ENCODE measurements at places on chromosomes 16 and 17.

DNA sequence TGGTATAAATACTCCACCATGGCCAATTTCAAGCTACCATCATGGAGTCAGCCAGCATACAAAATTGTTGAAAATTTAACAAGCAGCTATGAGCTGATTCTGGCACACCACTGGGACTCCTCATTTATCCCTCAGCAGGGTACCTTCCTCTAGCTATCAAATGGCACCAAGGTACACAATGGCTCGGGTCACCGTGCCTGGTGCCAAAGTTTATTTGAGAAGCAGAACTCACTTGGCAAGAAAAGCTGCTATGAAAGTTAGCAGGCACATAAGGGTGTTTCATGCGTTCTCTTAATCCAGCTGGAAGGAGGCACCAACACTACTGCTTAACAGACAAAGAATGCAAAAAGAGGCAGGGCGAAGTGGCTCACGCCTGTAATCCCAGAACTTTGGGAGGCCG lies 51.6 kb downstream of the IKZF3 start:
- no peak for DNase-seq

- DNase-seq, result no peak
Observed at GRCh38 chr16:85391769-85392583, 221.1 kb upstream of the GSE1 start.

- DNase-seq, result no peak
Observed at GRCh38 chr16:89952551-89952950, 4.0 kb downstream of the DEF8 start.

GRCh38 chr16:21990381-21990944 lies 10.5 kb downstream of the PDZD9 start:
- DNase-seq, result no peak

DNA sequence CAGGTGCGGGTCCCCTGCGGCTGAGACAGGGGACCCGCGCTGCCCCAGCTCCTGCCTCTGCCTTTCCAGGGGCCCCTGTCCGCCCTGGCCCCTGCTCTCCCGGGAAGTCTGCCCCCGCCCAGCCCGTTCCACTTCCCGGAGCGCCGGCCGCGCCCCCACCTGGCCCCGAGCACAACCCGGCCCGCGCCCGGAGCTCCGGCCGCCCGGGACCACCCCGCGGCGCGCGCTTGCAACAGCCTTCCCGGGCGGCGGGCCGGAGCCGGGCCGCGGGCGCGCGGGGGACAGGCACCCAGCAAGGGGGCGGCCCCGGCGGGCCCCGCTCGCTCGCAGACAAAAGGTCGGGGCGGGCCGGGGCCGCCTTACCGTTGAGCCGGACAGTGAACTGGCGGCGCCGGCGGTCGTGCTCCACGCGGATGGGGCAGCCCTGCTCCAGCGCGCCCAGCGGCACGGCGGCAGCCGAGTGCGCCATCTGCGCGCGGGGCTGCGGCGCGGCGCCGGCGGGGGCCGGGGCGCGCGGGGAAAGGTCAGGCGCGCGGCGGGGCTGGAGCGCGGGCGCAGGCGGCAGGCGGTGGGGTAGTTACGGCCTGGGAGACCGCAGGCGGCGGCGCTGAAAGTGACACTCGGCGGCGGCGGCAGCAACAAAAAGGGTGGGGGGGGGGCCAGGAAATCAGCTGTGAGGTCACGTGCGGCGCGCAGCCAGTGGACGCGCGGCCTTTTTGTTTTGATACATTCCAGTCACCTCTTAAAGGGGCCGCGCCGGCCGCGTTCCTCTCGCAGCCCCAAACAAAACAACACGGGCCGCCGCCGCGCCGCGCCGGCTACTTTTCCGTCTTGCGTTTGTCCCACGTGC lies at the start of gene NATD1:
TSS of gene NATD1 (minus strand) at position 615 of the 850 bp plus-strand sequence. CDS start at position 469, 146 bp downstream.
- DNase-seq, result peak; percentile 78

DNA sequence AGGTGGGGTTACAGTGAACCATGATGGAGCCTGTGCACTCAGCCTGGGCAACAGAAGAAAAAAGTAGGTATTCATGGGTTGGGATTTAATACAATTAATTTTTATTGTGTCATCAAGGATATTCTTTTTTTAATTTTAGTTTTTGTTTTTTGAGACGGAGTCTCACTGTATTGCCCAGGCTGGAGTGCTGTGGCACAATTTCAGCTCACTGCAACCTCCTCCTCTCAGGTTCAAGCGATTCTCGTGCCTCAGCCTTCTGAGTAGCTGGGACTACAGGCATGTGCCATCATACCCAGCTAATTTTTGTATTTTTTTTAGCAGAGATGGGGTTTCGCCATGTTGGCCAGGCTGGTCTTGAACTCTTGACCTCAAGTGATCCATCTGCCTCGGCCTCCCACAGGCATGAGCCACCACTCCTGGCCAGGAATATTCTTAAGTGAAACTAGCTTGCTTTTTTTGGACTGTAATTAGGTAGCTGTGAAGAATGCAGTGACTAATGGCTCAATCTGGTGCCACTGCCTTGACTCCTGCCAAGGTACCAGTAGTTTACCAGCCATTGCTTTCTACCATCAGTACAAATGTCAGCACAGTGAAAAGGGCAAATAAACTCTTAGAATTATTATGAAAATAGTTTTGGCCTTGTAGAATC lies 4.8 kb downstream of the PPM1D start:
- DNase-seq, result no peak

DNA sequence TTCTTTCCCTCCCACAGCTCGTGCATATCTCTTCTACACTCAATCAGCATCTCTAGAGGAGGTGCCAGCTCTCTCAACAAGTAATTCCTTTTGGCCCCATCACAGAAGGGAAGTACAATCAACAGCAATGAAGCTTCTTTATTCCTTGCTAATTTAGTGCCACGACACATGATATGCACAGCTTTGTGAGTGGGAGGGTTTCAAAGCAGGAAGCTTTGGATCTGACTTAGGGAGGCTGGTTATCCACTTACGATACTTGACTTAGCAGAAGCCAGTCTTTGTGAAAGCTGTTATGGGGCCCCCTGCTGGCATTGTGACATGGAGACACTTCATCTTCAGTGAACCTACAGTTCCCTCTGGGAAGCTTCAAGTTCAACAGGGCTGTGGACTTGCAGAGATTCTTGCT lies 81.0 kb downstream of the TMEM100 start:
- no peak for DNase-seq

DNA sequence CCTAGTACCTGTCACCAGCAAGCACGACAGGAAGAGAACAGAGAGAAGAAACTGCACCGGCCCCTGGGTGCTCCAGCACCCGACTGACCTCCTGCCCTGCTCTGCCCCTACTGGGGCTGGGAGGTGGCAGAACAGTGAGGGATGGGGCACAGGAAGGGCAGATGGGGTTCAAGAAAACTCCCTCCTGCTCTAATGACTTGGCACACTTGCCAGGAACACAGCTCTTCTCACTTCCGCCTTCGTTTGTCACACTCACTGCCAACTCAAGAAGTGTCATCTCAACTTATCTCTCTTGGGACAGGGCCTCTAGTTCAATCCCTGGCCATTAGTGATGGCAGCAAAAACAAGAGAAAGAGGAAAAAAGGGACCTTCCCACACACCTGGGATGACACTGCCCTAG lies 42.7 kb upstream of the ICAM2 start:
- DNase-seq, result no peak

- DNase-seq, result peak; percentile 58
Observed at GRCh38 chr16:12067714-12068401, 91.3 kb downstream of the SNX29 start.

GRCh38 chr17:43695970-43696865 lies 34.5 kb upstream of the MEOX1 start:
- DNase-seq, result no peak

DNA sequence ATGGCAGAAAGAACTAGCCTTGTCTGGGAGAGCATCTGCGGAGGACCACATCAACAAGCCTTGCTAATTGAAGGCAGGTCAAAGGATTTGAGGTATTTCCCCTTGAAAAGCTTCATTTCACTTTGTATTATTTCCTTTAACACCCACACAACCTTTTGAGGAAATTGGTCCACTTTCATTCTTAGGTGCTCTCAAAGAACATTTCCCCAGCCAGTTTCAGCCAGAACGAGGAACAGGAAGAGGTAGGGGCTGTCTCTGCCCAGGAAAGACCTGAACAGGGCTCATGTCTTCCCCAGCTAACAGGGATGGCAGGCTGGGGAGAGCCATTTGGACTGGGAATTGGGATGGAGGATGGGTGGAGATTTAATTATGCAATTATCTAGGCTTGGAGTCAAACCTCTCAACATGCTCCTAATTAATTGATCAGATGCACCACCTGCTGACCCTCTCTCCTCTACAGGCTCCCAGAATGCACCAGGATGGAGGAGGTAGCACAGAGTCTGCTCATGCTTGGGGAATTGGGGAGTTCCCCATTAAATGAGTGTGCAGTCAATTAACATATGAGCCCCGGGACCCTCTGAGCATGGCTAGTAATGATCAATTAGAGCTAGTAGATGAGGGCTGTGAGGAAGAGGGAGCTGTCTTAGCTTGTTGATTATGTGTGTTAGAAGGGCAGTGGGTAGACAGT lies 84.6 kb downstream of the GP2 start:
- DNase-seq, result no peak

GRCh38 chr16:2817340-2818271 lies 569 bp downstream of the PRSS21 start:
- DNase-seq, result no peak

- no peak for DNase-seq
Observed at GRCh38 chr17:43680461-43680860, 18.7 kb upstream of the MEOX1 start.

DNA sequence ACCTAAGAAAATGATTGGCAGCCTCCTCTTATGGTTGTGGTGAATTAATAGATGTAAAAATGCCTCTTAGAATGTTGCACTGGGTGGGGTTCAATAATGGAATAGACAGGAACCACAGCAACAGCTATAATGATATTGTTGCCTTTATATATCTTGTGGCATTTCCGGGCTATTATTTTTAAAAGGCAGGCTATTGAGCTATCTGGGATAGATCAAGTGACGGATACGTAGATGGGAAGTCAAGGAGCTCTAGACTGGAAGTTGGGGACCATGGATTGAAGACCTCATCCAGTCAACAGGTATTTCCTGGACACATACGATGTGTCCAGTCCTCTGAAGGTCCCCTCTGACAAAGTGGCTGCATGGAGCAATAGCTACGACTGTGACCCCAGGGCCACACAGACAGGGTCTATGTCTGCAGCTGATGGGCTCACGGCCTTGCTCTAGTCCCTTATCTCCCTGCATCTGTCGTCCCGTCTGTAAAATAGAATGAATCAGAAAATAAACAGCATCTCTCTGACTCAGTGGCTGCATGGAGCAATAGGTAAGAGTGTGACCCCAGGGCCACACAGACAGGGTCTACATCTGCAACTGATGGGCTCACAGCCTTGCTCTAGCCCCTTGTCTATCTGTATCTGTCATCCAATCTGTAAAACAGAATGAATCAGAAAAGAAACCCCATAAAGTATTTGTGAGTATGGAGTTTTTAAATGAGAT lies 117.7 kb upstream of the FOXF1 start:
- DNase-seq, result no peak

DNA sequence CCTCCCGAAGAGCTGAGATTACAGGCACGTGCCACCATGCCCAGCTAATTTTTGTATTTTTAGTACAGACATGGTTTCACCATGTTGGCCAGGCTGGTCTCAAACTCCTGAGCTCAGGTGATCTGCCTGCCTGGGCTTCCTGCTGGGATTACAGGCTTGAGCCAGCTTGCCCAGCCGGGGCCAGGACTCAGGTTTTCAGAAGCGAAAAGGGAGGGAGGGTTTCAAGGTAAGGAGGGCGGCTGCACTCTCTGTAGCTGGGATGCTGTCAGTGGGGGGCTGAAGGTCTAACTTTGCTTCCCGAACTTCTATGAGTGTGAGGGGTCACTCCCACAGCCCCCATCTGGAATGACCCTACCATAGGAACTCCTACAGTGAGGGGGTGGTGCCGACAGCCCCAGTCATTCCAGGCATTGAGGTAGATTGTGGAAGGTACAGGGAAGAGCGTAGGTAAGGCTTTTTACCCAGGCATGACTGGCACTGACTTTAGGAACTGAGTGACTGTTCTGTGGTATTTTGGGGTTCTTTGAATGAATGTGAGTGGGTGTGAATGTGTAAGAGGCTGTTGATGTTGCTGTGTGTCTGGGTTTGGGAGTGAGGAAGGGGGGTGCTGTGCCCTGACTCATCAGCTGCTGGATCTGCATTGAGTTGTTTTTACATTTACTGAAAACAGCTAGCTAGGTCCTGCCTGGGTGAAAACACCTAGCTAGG lies 3.8 kb upstream of the C1QL1 start:
- DNase-seq, result no peak

DNA sequence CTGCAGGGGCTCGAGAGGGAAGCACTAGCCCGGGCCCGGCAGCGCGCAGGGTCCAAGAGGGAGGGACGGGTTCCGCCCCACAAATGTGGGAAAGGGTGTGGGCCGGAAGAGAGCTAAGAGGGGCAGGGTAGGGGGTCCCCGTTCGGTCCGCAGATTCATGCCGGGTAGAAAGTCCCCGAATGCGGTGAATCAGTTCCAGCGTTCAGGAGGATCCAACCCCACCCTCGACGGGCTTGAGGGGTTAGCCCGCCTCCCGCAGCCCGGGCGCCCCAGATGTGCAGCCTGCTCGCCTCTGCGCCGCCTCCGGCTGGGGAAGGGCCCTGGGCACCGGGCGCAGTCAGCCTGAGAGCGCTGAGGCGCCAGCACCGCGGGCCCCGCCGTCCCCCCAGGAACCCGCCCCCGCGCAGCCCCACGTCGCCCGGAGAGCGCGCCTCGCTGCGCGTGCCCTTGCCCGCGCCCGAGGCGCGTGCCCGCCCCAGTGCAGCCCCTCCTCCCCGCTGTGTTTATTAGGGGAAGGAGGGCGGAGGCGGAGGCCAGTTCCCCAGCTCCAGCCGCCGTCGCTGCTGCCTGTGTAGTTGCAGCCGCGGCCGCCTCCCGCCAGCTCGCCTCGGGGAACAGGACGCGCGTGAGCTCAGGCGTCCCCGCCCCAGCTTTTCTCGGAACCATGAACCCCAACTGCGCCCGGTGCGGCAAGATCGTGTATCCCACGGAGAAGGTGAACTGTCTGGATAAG lies at the start of gene LASP1:
TSS of gene LASP1 (plus strand) at position 533 of the 733 bp plus-strand sequence. CDS start at position 665, 132 bp downstream.
- peak; percentile 93 for DNase-seq

GRCh38 chr16:23823475-23824384 lies 12.1 kb upstream of the PRKCB start:
- DNase-seq, result no peak

- DNase-seq, result no peak
Observed at GRCh38 chr16:49003992-49004391, 277.6 kb downstream of the CBLN1 start.

- DNase-seq, result no peak
Observed at GRCh38 chr17:19733953-19734526, 14.1 kb downstream of the ALDH3A1 start.

GRCh38 chr17:71511266-71511995 lies 609.4 kb upstream of the SOX9 start:
- no peak for DNase-seq

GRCh38 chr17:4544135-4544950 lies 10.8 kb downstream of the MYBBP1A start:
- DNase-seq, result no peak

DNA sequence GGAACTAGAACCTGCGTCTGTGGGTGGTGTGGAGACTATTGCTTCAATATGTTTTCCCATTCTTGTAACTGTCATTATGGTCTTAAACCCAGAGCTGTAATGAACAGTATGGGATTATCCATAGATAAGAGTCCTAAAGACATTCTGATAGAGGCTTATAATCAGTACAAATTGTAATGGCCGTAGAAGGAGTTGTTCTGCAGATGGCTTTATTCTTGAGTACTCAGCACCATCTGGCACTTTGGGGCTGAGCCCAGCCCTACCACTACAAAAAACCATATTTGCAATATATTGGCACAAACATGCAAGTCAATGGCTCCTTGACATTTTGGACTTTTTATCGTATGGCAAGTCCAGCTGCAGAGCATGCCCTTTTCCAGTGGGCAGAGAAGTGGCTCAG lies 150.0 kb downstream of the HS3ST4 start:
- no peak for DNase-seq
